ENCODE measurements at places on chromosomes 1 and 21.
A peak's percentile ranks its signal among the peaks of the same experiment; 100 is the strongest.

GRCh38 chr21:41612674-41613532 is 104.9 kb upstream of the TMPRSS2 start:
- DNase-seq: peak; percentile 77

- no peak for DNase-seq
Measured at GRCh38 chr1:162905174-162906158, 44.5 kb upstream of the CCDC190 start.

DNA sequence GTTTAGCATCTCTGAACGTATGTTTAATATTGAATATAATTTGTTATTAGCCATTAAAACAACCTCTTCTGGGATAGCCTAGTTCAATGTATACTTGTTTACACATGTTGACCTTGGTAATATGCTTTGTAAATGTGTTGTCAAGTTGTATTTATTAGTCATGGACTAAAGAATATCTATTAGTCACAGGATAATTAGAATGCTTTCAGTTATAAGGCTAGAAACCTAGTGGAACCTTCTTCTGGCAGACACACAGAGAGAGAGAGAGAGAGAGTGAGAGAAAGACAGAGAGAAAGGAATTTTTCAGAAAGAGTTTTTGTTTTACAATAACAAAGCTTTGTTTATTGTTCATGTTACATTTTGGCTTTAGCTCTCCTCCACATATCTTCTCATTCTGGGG is 181.1 kb upstream of the APP start:
- no peak for DNase-seq

DNA sequence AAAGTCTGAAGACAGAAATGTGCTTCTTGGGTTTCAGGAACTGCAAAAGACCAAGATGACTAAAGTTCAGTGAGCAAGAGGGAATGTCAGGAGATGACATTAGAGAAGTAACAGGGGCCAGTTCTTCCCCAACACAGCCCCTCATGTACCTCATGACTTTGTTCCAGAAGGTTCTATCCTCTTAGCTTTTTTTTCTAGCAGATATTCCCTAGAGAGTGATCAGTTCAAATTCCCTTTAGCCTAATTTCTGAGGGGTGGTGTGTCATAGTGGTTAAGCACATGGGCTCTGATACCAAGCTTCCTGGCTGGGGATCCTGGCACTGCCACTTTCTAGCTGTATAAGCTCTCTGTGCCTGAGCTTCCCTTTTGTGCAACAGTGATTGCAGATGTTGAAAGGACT is 108.0 kb downstream of the LBR start:
- no peak for DNase-seq

GRCh38 chr1:43533584-43533983 is 2.9 kb downstream of the PTPRF start:
- no peak for DNase-seq

DNA sequence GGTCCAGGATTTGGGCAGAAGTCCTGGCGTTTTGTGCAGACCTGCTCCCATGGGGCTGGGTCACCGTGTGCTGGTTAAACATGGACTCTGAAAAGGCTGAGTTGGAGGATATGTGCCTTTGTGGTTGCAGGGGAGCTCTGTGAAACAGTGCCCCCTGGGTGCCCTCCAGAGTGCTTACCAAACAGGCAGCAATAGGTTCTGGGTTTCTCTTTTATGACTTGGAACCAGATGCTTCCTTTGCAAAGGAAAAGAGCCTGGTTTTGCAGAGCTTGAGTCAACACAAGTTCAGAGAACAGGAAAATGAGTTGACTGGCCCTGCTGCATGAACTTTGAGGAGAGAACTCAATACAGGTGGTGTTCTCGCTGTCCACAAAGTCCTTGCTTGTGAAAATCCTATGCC is 288.9 kb downstream of the TM2D1 start:
- no peak for DNase-seq
